Posterior vena cava (tissue), 2 donors: ENCODE measurements at places on chromosomes 7 and 10.
A peak's percentile ranks its signal among the peaks of the same experiment; 100 is the strongest.

DNA sequence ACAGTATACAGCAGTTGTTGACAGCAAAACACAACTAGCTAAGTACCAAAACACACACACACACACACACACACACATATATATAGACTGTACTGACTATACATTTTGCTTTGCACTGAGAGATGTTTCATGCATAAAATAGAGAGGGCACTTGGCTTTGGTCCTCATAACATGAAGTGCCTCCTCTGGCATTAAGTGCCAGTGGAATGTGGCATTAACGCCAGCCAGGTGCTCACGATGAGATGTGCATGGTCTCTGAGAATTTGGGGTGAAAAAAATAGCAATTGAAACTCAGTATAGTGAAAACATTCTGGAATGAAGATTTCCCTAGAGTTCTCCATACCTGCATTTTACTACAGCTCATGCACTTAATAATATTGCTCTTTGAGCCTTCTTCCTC, 70.0 kb upstream of the INSYN2A start:
- DNase-seq = no peak

GRCh38 chr7:123992913-123993518, 39.9 kb downstream of the TMEM229A start:
- no peak for DNase-seq

- no peak for DNase-seq
These were observed 118.3 kb downstream of the TCF7L2 start for GRCh38 chr10:113068178-113068890.

- DNase-seq = peak; percentile 53
These were observed 253.7 kb downstream of the DNAJB6 start for GRCh38 chr7:157590526-157590925.

DNA sequence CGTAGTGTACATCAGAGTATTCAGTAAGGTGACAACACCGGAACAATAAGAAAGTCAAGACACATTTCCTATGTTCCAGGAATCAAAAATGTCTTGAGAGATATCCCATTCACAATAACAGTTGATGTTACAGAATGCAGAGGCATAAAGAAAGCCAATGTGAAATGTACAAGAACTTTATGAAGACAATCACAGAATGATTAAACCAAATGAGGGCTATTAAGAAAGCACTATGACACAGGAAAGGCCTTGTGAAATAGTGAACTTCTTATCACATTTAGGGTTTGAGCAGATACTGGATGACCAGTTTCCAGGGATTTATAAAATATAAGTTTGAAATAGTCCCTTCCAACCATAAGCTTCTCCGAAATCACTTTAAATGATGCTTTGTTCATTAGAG, 52.7 kb downstream of the VWDE start:
- DNase-seq = no peak

DNA sequence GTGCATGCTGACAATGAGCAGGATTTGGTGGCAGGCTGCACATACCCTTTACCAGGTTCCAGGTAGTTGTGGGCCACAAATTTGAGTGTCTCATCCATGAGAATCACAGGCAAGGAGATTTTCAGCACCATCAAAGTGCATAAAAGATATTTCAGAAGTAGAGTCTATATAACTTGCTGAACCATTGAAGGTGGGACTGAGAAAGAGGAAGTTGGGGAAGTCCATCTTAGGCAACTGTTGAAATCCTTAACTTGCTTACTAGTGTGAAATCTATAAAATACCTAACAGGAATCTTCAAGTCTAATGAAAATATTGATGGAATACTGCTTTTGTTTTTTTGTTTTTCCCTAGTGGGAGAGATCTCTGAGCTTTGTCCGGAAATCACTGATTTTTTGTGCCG, 325.1 kb upstream of the PLXDC2 start:
- DNase-seq = no peak

- no peak for DNase-seq
These were observed 765 bp downstream of the WBP1L start for GRCh38 chr10:102744374-102745051.

DNA sequence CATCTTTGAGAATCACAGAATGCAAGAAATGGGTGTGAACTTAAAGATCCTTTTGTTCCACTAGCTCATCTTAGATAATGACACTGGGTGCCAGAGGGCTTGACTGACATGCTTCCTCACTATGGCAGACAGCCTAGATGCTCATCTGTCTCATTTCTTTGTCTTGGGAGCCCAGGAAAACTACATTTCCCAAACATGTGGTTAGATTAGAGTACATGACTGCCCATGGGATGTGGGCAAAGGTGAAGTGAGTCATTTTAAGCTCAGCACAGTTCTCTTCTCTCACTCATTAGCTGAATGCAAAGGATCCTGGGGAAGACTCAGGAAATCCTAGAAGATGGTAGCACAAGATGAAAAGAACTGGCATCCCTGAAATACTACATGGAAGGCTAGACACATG, 32.5 kb upstream of the TBX20 start:
- no peak for DNase-seq

DNA sequence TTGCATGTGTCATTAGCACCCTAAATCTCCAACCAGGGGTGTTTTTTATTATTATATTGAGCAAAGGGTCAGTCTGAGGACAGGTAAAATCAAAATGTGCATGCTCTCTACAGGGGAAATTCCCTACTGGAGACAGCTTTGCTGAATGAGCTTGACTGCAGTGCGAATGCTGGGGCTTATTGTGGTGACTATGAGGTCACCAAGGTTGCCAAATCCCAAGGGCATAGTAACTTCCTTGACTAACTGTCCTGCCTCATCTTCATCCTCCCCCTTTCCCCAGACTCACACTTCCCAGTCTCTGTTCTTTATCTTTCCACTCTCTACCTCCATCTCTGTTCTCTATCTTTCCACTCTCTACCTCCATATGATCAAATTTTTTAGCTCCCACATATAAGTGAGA, 22.9 kb upstream of the AOC1 start:
- no peak for DNase-seq

DNA sequence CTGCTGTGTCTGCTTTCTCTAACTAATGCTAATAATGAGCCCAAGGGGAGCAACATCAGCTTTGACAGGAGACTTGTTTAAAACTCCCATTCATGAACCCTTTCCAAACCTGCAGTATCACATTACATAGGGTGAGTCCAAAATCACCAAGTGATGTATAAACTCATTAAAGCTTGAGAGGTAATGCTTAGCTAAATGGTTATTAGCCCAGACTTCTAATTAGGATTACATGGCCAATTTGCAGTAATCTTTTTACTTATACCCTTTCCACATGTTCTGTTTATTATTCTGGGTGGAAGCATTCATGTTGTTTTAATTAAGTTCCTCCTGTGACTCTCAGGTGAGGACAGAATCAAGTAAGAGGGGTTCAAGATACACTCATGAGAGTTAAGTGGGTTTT, 17.5 kb downstream of the ZNF138 start:
- DNase-seq = no peak

GRCh38 chr7:100555701-100556100, 16.7 kb downstream of the AGFG2 start:
- DNase-seq = no peak

- DNase-seq = no peak
These were observed 202.6 kb downstream of the C7orf25 start for GRCh38 chr7:42709284-42709683.

- DNase-seq = no peak
These were observed 11.9 kb upstream of the TEX36 start for GRCh38 chr10:125694883-125695282.

DNA sequence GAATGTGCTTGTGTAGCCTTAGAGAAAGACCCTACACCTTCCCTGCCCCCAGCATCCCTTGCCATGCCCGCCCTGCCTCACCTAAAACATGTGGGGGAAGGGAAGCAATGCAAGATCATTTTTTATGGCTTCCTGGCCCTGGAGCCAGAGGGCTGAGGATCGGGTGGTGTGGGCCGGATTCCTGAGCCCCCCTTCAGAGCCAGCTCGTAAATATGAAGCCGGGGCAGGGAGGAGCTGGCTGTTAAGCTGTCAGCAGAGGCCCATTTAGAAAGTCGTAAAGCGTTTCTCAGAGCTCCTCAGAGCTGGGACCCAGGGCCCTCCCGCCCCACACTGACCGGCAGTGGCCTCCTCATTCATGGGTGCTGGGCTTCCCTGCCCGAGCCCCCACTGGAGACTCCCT, 23.9 kb downstream of the UNC5B start:
- no peak for DNase-seq

- DNase-seq = no peak
These were observed 1.9 kb downstream of the UBN2 start for GRCh38 chr7:139232904-139233303.

GRCh38 chr10:8224591-8224990, 170.1 kb downstream of the GATA3 start:
- DNase-seq = no peak

DNA sequence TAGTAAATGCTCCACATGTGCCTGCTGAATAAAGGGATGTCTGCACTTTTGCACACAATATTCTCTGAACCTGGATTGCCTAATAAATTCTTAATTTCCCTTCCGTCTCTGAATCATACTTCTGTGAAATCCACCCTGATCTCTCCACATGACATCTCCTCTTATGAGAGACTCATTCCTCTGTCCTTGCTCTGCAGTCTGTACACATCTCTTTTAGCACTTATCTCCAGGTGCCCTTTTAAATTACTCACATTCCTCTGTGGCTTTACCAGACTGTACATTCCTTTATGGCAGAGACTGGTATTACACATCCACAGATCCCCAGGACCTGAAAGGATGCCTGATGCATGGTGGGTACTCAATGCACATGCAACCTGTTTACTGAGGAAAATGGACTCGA, 527.6 kb downstream of the PHTF2 start:
- no peak for DNase-seq

- no peak for DNase-seq
These were observed 558.1 kb downstream of the PTPRN2 start for GRCh38 chr7:158029509-158029908.

DNA sequence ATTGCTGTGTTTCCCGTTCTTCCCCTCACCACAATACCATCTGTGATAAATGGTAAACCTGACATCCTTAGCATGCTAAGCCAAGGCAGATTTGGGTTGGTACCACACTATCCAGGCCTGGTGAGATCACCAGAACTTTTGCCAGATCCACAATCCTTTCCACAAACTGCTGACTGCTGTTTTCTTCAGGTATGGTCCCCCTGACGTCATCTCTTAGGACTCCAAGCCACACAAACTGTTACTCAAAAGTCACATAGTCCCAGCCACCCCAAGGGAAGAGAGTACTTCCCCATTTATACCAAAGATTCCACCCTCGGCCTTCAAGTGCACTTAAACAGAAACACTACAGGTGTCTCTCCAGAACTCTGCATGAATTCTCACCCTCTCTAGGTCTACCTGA, 34.8 kb downstream of the SLC25A13 start:
- DNase-seq = no peak

- no peak for DNase-seq
These were observed 553 bp downstream of the TSPAN15 start for GRCh38 chr10:69451784-69452251.

DNA sequence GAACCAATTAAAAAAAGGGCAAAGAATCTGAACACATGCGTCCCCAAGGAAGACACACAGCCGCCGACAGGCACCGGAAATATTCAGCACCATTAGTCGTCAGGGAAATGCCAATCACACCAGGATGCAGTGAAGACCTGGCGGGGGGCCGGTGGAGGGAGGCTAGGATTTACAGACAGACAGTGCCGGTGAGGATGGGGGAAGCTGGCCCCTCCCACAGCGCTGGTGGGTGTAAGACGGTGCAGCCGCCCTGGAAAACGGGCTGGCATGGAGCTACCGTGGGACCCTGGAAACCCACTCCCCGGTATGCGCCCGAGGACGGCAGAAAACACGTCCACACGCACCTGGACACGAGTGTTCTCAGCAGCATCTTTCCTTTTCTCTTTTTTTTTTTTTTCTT, 4.8 kb upstream of the ADAP1 start:
- peak; percentile 53 for DNase-seq
